ENCODE measurements at places on chromosomes 12 and 14.

- no peak for DNase-seq
Measured at GRCh38 chr14:74080820-74081460, 3.3 kb downstream of the ALDH6A1 start.

DNA sequence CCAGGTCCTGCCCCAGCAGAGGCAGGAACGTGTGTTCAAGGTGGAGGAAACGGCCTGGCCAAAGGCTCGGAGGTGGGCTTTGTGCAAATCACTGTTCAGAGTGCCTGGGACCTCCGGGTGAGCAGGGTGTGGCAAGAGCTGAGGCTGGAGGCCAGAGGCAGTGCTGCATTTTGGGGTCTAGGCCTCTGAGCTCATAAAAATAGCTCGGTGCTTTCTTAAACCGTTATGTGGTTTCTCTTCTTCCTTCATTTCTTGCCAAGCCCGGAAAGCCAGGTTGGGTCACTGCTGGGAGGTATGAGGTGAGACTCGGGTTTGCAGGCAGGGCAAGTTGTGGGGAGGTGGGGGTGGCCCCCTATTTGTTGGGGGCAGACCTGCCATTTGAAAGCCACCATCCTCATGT is 178.8 kb upstream of the MYL2 start:
- no peak for DNase-seq

GRCh38 chr12:68279227-68280054 is 26.0 kb upstream of the IL22 start:
- DNase-seq, result no peak

DNA sequence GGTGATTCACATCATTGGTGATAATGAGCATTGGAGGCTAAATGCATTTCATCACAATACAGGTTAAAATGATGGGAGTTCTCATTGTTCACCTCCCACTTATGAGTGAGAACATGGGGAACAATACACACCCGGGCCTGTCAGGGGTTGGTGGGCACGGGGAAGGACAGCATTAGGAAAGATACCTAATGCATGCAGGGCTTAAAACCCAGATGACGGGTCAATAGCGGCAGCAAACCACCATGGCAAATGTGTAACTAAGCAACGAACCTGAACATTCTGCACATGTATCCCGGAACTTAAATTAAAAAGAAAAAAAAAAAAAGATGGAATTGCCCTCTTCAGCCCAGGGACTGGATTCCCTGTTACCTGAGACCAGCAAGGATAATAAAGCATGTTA is 2.3 kb upstream of the LUM start:
- DNase-seq, result no peak

DNA sequence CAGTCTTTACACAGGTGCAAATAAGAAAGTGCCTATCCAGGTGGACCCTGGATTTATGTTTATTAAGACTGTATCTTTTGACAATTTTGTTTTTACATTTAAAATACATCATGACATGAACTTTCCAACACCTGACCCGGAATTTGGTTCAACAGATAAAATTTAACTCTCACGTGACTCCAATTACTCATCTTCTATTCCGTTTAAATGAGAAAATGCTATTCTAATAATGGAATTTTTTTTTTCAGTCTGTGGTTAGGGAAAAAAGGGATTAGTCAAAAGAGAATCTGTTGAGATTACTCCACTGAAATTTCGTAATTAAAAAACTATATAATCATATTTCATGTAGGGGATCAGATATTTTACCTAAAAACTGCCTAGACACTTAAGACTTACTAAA is 11.1 kb downstream of the VPS37B start:
- DNase-seq, result no peak

GRCh38 chr12:56079723-56080555 is at the start of gene ERBB3:
Gene ERBB3, plus strand, starts transcription at chr12:56080165. Its CDS starts 136 bp downstream, at chr12:56080301.
- peak; percentile 78 for DNase-seq

DNA sequence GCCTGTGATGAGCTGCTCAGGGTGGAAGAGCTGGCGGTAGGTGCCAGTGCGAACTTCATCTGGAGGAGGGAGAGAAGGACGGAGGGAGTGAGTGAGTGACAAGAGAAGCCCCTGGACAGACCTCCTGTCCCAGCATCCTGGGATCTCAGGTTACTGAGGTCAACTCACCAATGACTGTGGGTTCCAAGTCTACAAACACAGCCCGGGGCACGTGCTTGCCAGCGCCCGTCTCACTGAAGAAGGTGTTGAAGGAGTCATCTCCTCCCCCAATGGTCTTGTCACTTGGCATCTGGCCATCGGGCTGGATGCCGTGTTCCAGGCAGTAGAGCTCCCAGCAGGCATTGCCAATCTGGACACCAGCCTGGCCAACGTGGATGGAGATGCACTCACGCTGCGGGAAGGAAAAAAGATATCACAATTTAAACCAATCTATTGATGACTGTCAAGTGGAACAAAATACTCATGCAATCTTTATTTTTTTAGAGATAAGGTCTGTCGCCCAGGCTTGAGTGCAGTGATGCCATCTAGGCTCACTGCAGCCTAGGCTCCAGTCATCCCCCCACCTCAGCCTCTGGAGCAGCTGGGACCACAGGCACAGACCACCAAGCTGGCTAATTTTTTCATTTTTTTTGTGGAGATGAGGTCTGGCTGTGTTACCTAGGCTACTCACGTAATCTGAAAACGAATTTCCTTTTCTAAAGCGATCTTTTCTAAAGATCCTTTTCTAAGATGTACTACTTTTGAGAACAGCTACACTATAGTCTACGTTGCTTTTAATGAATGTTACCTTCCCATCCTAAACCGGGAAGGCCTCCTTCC is 1.7 kb downstream of the TUBA1B start:
- no peak for DNase-seq

DNA sequence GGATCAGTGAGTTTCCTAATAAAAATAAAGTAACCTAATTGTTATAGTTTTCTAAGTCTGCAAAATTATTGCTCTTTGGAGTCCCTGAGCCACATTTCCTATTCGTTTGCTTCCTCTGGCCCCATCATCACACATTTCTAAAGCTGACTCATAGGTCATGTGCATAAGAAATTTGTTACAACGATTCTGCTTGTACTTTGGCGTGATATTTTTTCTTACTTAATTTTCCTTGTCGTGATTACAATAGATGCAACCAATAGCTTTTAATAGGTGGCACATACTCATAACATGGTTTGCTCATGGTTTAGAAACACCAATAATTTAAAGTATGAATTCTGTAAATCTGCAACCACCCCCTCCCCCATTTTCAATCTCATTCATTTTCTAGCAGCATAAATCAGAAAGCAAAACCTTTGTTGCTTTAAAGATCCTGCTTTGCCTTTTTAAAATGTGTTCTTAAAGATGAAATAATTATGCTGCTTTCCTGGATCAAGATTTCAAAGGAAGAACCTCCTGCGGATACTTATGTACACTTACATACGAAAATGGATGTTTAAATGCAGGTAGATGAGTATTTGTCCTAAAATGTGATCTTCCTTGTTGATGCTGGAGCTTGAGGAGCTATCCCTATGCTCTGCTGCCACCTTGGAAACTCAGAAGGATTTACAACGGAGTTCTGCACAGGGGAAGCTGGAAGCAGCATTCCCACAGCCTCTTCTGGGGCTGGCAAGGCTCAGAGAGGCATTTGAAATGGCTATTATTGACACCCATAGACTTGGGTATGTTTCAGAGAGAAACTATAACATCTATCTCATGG is 1.7 kb upstream of the FLRT2 start:
- no peak for DNase-seq
